ENCODE measurements at places on chromosomes 1 and 21.
A peak's percentile ranks its signal among the peaks of the same experiment; 100 is the strongest.

DNA sequence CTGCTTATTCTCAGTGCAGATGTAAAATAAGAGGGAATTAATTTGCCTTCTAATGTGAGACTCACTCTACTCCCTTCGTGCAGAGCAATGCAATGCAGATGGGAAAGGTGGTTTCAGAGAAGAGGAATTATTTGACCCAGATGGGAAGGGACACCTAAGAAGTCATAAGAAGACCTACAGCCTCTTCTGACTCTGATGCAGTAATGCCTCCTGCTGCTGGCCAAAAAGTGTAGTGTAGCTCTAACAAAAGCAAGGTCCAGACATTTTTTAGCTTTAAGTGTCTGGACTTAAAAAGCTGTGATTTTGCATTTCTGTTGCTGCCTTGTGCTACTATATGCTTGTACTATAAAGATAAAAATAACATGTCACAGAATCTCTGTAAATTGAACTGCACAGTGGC, 501.4 kb downstream of the TTLL7 start:
- no peak for DNase-seq

DNA sequence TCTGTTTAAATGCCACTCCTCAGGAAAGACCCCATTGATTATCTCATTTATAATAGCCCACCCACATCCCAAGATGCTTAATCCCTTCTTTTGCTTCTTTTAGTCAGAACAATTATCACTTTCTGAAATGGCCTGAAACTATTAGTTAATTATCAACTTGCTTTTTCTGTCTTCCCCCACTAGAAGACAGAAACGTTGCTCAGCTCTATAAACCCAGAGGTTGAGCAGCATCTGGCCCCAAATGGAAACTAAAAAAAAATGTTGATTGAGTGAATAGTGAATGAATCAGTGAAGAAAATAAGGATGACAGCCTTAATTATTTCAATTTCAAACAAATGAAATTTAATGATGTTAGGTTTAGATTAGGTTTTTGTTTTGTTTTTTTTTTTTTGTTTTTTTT, 38.2 kb upstream of the PIGC start:
- no peak for DNase-seq

DNA sequence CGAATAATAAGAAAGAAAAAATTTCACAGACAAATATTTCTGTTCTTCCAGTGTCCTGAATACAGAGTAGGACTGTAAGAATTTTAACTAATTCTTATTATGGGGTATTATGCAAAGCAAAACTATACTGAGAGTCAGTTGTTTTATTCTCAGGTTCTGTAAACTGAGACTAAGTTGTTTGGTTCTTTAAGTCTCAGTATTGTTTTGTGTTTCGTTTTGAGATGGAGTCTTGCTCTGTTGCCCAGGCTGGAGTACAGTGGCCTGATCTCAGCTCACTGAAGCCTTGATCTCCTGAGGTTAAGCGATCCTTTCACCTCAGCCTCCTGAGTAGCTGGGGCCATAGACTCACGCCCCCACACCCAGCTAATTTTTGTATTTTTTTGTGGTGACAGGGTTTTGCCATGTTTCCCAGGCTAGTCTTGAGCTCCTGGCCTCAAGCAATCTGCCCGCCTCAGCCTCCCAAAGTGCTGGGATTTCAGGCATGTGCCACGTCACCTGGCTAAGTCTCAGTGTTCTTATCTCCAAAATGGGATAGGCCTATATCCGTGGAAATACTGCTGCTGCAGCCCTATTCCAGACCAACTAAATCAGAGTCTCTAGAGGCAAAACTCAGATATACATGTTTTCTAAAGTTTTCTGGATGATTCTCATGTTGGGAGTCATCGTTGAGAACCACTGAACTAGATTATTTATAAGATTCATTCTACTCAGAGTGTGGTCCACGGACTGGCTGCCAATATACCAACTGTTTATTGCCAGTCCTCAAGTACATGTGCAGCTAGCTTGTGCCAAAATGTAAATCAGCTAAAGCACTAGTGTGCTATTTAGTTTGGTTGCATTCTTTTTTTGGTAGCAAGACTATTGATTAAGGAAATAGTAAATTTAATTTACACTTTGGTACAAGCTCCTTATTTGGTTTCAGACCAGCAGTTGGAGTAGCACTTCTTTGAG, 116.6 kb downstream of the HS2ST1 start:
- no peak for DNase-seq

DNA sequence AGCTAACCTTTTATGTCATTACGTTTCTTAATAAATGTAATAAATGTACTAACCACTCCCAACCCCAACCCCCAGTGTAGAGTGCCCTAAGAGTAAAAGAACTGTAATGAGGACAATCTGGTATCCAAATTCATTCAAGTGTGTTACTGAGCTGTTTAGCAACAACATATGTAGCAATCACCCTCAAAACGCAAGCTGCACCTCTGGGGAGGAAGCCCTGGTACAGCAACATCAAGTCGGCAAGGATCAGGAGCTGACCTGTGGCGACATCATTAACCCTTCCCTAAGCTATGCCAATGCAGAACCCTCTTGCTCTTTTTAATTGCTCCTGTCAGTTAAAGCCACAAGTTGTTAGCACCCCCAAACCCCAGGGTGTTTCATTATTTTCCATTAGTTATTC, 47.1 kb downstream of the STX6 start:
- DNase-seq, result no peak

DNA sequence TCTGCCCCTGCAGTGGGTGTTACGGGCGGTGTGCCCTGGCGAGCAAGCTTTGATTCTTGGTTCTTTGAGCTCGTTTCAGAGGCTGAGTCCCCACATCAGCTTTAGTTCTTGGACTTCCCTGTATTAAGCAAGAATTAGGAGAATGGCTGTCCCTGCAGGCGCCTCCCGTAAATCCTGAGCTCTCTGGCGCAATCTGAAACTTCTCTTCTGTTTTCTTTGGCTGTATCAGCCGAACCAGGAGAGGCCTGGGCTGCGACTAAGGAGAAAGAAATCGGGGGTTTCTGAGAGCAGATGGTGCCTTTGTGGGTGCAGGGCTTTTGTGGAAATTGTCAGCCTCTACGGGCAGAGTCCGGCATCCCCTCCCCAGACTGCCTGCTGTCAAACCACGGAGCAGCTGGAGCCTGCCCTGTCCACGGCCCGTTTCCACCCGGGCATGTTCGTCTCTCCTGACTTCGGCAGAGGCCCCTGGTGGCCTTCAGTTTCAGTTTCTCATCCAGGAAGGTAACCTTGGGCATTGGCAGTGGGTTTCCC, 17.9 kb downstream of the CSTB start:
- no peak for DNase-seq

DNA sequence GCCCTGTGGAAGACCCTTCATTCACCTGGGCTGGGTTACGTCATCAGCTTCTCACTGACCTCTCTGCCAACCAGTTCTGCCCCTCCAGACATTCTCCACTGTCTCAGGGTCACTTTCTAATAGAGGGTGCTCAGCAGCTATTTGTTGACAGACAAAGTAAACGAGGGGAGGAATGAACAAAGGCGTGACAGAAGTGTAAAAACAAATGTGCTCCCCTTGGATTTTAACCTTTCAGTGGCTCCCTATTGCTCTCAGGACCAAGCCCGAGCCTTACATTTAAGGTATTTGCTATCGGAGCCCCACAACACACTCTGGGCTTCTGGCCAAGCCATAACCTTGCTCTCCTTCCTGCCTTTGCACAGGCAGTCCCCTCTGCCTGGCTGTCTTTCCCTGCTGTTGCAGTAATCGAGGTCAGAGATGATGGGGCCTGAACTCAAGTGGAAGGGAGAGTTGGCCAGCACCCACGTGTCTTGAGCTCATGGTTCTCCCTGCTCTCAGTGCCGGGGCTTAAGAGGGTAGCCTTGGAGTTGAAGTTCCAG, 9.3 kb upstream of the MARCKSL1 start:
- no peak for DNase-seq

DNA sequence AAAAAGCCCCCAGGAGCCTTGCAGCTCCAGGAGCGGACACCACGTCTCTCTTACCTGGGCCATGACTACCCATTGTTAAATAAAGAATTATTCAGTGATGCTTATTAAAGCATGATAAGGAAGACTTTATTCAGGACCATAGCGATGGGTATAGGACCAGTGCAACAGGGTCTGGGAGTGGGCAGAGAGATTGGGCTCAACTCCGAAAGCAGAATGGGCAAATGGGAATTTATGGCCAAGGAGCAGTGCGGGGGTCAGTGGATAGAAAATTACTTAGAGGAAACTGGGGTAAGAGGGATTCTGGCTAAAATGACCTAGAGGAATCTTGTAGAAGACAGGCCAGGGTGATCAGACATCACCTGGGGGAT, 580 bp upstream of the ATP5PO start:
- no peak for DNase-seq

DNA sequence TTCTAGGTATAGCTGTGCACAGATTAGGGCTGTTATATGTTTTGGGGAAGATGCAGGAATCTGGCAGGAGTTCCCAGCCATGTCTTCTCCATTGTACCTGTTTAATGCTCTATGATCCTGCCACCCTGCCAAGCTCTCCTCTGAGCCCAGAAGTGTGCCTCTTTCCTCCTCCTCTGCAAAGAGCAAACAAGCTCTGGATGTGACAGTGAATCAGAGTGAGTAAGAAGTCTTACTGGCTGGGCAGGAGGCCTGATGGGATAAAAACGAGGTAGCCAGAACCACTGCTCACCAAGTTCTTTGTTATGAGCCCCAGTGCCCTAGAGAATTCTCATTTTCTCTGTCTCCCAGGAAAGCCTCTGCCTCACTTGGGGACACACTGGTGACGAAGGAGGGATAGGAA, 69.0 kb downstream of the BRINP2 start:
- no peak for DNase-seq

- DNase-seq, result no peak
Observed at GRCh38 chr1:179744401-179745130, 1.5 kb downstream of the FAM163A start.

- DNase-seq, result no peak
Observed at GRCh38 chr1:151509350-151510019, 1.7 kb upstream of the CGN start.

- no peak for DNase-seq
Observed at GRCh38 chr1:210582205-210582970, 253.7 kb downstream of the HHAT start.

- no peak for DNase-seq
Observed at GRCh38 chr1:116919802-116920201, 10.1 kb downstream of the PTGFRN start.

- DNase-seq, result no peak
Observed at GRCh38 chr1:242877229-242877628, 352.7 kb upstream of the PLD5 start.

DNA sequence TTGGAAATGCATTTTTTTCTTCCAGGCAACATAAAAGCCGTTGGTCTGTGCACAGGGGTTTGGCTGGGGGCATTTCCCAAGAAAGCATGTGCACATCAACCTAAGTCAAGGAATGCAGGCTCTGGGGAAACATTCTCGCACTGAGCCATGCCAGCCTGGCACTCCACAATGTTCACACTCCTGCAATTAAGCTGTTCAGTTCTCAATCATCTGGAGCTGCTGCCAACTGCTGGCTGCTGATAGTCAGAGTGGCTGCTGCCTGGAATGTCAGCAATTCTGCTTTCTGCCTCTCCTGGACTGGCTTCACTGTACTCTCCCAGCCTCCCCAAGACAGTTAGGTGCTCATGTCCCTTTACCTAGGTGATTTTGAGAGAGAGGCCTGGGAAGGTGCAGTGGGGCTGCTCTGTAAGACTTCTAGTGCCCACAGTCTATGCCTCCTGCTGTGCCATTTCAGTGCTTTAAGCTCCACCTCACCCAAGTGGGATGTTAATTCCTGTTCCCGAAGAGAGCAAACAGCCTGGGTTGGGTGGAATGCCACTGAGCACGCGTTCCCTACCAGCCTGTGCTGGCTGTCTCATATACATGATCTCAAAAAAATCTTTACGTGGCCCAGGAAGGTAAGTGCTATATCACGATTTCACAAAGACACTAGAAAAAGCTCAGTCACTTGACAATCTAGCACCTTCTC, 131.7 kb downstream of the BRINP2 start:
- DNase-seq, result no peak

GRCh38 chr1:115980998-115981993, 5.0 kb downstream of the SLC22A15 start:
- no peak for DNase-seq

DNA sequence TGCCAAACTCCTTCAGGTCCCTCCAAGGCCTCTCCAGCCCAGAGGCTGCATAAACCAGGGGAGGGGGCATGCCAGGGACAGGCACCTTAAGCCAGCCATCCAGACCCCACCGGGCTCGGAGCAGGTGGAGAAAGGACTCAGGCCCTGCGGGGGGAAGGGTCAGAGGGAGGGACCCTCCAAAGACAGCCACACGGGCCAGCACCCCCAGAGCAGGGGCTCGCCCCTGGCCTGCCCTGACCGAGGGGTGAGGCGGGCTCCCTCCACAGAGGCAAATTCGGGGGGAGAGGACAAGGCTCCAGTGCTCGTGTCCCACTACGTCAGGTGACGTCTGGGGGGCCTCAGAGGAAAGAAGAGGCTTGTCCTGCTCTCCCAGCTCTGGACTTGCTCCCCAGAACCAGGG, 8.2 kb downstream of the MEGF6 start:
- no peak for DNase-seq

GRCh38 chr21:46188226-46189212, 4.3 kb upstream of the SPATC1L start:
- DNase-seq, result no peak

DNA sequence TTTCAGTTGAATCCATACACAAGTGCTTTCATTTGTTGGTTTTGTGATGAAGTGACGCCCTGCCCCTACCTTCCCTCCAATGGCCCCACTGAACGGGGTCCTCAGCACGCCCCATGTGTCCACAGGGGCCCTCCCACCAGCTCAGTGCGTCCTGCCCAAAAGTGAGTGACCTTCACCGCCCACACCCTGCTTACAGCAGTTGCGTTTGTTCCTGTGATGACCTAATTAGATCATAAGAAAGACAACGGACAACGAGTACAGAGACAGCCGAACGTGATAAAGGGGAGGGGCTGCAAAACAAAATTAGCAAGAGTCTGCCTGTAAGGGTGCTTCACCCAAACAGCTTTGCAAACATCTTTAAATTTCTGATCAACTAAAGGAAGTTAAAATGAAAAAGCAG, 38.2 kb upstream of the RIPK4 start:
- DNase-seq, result no peak

DNA sequence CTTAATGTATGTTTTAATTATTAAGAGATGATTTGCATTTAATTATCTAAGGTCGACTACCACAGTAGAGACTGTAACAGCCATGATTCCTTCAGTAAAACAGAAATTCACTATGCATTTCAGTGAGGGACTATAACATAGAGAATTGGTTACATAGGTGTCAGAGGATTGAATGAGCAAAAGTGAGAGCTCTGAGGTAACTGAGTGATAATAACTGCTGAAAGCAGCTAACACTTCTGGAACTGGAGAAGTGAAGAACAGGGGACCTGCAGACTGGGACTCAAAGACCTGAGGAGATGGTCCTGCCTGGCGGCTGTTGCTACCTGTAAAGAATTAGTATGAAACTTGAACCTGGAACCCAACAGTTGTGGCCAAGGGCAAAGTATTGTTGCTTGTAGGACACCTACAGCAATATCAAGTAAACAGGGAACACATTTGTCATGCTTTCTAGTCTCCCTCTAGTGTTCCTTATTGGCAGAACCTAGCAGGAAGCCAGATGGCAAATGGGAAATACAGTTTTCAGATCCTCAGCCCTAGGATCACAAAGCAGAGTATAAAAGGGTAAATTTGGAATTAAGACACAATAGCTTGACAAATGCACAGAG, 110.6 kb downstream of the HS2ST1 start:
- DNase-seq, result peak; percentile 29
